ENCODE measurements at places on chromosomes 11 and 22.

DNA sequence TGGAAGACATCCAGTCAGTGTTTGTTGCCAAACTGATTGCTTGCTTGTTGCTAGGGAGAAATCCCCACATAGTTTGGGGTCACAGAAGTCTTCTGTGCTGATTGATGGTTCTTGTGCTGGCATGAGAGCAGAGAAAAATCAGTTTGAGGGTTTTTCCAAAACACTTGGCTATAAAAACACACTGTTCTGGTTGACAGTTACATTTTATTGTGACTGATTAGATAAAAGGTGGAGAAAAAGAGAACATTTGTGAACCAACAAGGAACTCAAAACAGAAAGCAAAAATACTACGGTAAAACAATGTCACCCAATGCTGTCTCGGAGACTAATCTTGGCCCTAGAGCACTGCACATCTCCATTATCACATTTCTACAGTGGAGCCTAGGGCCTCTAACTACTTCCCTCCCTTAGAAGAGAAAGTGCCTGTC, 14.4 kb upstream of the EIF4G2 start:
- DNase-seq = no peak

- no peak for DNase-seq
Observed at GRCh38 chr11:61787928-61788491, 4.4 kb downstream of the TMEM258 start.

GRCh38 chr22:44409974-44410316, 88.1 kb downstream of the RTL6 start:
- no peak for DNase-seq

- no peak for DNase-seq
Observed at GRCh38 chr22:46067159-46068111, 82.9 kb upstream of the PPARA start.

- DNase-seq = peak; percentile 58
Observed at GRCh38 chr11:64489831-64490441, 101.1 kb upstream of the SLC22A12 start.

- DNase-seq = no peak
Observed at GRCh38 chr11:130705670-130706421, 210.4 kb downstream of the SNX19 start.

DNA sequence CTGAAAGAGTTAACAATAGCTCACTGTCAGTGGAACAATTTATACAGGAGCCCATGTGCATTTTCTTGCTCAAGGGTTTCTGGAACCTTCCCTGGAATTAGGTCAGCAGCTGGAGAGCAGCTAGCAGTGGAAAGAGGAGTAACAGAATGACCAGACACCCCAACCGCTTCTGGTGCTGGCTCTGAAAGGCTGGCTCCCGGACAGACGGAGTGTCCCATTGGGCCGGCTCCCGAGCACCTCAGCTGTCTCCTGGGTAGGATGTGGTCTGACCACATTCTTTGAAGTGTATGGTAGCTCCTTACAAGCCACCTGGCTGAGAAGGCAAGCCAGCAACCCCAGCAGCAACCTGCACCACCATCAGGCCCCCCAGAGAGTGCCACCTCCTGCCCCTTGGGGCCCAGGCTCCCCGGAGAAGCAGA, 44.7 kb downstream of the ABTB2 start:
- DNase-seq = peak; percentile 31

- DNase-seq = no peak
Observed at GRCh38 chr11:61162092-61162941, 1.1 kb upstream of the VPS37C start.

DNA sequence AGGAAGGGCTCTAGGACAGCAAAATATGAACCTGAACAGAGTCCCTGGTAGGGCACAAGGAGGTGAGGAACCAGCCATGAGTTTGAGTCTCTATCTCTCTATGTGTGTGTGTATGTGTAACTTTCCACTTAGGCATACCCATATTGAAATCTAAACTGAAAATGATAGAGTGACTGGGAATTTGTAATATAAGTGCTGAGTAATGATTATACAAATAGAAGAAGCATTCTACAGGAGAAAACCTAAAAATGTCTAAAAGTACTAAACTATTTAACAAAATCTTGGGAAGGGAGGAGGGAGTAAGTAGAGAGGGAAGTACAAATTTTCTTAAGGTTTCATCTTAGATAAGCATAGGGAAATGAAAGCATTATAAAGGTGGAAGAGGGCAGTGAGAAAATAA, 97.1 kb upstream of the ZC3H12C start:
- DNase-seq = no peak

- DNase-seq = no peak
Observed at GRCh38 chr11:45676522-45677095, 11.2 kb upstream of the CHST1 start.

DNA sequence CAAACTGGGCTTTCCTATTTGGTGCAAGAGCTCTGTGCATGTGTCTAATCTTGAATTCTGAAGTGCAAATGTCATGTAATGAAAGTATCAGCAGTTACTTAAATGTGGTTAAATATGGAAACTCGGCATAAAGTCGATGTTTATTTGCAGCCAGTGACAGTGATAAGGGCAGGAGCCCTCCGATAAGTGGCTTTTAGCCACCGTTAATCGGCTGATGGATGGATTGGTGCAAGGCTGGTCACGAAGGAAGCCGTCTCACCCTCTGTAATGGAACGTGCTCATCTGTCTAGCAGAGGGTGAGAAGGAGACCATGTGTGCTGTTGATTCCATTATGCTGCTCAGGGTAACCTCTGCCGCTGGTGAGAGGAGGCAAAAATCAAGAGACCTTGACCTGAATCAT, 121.8 kb upstream of the PAX6 start:
- DNase-seq = no peak

GRCh38 chr22:28639321-28639720, 40.3 kb downstream of the TTC28 start:
- no peak for DNase-seq

DNA sequence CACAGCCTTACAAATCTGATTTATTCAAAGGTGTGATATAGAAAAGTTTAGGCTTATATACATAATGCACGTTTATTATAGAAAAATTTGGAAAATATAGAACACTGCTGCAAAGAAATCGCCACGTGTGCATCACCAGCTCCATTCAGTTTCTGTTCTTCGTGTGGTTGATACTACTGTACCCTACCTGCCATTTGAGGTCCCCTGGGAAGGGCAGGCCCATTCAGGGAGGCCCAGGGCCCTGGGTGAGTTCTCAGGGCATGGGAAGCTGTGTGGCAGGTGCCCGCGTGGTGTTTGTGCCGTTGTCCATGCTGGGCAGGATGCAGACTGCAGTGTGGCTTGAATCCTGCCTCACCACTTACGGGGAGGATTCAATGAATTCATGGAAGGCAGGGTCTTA, 60.8 kb downstream of the TBC1D22A start:
- DNase-seq = no peak

DNA sequence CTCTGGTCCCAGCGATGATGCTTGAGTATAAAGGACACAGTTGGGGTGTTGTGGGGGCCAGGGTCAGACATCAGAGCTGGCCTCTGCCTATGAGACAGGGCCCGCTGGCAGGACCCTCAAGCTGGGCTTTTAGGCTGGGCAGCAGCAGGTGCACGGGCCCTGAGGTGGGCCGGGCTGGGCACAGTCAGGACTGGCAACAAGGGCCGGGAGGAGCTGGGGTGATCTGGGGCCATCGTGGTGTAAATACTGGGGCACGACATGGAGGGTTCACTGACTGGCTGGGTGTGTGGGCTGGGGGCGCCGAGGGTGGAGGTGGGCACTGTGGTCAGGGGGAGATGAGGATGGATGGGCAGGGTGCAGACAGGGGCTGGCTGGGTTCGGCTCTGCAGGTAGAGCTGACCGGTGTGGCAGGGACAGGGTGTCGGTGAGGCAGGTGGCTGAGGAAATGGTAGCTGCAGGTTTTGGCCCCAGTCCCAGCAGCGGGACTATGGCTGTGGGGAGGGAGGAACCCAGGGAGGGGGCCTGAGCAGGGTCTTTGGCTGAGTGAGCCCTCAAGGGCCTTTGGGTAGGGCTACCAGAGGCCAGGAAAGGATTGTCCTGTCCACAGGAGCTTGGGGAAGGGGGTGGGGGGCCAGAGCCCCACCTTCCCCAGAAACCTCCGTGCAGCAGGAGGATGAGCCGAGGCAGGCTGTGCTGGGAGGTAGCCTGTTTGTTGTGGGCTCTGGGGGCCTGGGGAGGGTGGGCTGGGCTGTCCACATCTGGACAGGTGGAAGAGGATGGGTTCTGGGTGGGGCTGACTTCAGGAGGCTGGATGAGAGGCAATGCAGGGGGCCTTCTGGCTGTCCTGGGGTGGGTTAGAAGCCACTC, 81.4 kb downstream of the KCNQ1 start:
- peak; percentile 24 for DNase-seq

DNA sequence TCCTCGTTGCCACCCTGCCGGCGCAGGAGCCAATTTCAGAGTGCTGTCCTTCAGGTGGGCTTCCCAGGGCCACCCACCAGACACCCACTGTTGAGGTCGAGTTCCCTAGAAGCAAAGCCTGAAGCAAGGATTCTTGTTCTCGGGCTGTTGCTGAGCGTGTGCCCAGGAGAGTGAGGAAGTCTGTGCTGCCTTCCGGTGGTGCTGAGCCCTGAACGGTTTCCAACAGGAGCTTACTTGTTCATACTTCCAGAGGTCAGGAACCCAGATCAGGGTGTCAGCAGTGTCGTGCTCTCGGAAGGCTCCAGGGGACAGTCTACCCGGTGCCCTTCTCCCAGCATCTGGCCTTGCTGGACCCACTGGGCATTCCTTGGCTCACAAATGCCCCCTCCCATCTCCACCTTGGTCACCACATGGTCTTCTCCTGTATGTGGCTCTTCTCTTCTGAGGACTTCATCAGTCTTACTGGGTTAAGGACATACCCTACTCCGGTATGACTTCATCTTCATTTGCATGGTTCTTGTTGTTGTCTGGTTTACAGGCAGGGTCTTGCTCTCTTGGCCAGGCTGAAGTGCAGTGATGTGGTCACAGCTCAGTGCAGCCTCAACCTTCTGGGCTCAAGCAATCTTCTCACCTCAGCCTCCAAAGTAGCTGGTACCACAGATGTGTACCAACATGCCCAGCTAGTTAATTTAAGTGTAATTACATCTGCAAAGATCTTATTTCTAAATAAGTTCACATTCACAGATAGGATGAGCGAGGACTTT, 11.2 kb downstream of the SLC25A1 start:
- DNase-seq = no peak

GRCh38 chr22:32746732-32747131, 54.8 kb upstream of the TIMP3 start:
- no peak for DNase-seq

- no peak for DNase-seq
Observed at GRCh38 chr11:97537407-97538150, 1147.8 kb downstream of the JRKL start.

DNA sequence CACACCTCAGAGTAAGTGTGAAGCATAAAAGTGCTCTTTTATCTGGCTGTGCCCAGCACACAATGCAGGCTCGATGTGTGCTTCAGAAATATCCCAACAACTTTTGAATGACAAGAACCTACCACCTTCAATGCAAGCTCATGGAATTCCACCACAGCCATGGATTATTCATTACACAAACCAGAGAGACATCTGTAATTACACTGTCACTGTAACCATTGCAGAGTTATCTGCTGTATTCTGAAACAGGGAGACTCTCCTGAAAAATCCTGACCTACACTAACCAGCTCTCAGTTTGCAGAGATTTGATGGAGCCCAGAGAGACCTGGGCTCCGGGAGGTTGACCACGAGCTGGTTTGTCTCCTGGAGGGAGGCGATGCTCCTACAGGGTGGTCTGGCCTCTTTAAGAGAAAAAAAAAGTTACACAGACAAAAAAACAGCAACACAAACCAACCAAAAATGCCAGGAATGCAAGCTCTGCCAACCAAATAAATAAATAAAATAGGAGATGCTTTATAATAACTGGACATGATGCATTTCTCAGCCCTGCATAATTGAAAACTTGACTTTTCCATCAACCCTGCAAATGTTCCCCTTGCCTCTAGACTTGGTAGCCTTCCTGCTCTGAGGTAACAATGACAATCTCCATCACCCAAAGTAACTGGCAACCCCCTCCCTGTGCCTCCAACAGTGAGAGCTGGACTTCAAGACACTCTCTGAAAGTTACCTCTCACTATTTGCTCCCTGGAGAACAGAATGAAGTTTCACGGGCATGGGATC, 69.7 kb downstream of the ETS1 start:
- no peak for DNase-seq

- DNase-seq = no peak
Observed at GRCh38 chr22:50701076-50701419, 28.4 kb downstream of the SHANK3 start.

DNA sequence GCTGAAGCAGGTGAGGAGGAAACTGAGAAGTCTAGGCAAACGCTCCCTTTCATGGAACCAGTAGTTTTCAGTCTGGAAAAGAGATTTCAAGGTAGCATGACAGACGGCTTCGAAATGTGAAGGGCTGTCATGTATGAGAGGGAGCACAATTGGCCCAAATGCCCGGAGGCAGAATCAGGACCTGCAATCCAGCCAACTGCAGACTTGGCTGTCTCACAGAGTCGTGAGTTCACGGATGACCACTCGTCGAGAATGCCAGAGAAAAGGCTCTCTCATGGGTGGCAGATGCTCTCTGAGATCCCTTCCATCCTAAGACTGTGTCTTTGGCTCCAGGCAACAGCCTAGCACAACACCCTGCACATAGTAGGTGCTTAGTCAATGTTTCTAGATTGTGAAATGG, 134.8 kb downstream of the DSCAML1 start:
- DNase-seq = no peak

- DNase-seq = no peak
Observed at GRCh38 chr22:41742918-41743317, 43.6 kb downstream of the MEI1 start.

GRCh38 chr22:24107661-24108060, 73.6 kb upstream of the SUSD2 start:
- DNase-seq = no peak

DNA sequence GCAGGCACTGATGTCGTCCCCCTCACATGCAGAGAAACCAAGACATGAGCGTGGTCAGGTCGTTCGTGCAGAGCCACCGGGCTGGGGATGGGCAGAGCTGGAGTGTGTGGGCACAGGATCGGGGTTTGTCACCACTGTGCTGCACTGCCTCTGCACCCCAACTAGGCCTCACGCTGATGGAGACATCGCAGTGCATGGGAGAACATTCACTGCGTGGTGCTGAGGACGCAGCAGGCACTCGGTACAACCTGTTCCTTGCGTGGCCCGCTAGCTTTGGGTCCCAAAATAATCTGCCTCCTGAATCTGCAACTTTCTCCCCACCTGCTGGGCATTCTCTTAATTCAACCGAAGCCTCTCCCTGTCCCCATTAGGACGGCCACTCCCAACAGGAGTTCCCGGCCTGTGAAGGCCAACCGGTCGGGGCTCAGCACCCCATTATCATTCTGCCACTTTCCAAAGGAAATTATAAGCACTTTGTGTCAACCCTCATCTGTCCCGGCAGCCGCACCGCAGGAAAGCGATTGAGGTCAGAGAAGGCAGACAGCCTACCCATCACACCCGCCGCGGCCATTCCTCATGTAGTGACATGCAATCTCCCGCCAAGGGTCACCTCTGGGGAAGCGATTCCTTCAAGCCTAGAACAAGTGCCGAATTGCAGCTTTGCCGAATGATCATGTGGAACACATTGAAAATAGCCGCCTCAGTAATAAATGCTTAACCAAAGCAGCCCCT, 490.4 kb downstream of the MN1 start:
- DNase-seq = no peak

DNA sequence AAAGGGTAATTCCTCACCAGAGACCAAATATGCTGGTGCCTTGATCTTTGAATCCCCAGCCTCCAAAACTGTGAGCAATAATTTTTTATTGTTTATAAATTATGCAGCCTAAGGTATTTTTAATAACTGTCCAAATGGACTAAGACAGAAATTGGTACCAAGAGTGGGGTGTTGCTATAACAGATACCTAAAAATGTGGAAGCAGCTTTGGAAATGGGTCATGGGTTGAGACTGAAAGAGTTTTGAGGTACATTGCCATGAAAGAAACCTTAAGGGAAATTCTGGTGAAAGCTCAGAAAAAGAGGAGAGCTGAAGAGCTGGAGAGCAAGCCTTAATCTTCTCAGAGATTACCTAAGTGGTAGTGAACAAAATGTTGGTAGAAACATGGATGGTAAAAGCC, 378.2 kb downstream of the NXPE2 start:
- no peak for DNase-seq
